ENCODE measurements at places on chromosomes 12 and 14.

DNA sequence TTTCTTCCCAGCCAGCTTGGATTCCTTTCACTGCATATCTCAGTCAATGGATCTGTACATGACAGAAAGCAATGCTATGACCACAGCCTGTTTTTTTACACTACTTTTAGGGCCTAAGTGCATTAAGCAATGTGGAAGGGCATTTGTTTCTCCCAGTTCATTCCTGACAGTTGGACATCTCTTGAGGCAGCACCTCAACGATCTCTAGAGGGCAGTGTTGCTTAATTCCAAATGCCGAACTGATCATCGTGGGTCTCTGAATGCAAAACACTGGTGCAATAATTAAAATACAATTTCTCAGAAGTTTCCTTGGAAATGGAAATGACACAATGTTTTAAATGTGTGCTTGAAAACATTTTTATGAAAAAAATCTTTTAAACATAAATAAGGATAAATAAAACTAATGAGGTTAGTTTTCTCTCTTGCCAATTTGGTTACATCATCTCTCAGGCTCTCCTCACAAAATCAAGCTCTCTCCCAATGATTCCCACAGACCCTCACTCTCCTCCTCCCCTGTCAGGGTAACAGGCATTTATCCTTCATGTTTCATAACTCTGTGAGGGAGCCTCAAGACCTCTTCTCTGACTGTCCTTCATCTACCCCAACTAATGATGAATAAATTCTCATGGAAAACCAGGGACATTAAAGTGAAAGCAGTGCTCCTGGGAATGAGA is 192.4 kb upstream of the SLC16A7 start:
- no peaks in the 10 kb centered on the region for H3K36me3 ChIP-seq
- H3K4me1 ChIP-seq, result no peaks in the 10 kb centered on the region
- H3K4me3 ChIP-seq, result no peak overlapping the region
- peak; percentile 66 for DNase-seq
- no peaks in the 10 kb centered on the region for H3K27me3 ChIP-seq

DNA sequence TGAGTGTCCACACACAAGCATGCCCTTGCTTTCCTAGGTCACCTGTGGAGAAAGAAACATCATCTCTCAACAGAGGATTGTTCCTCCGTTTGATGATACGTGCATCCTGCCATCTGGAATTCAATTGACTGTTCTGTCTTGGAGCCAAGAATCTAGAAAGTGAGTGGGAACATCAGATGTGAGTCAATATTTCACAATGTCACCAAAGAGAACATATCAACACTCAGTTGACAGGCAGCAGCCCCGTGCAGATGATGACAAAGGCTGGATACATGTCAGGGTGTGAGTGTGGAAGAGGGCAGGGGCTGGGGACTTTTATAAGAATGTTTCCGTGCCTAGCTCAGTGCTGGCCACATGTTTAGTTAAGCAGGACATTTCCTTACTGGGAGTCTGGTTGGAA is 76.1 kb downstream of the TBC1D30 start:
- H3K27me3 ChIP-seq, result peaks cover 1% of the 10 kb centered on the region
- H3K4me3 ChIP-seq, result no peak overlapping the region

DNA sequence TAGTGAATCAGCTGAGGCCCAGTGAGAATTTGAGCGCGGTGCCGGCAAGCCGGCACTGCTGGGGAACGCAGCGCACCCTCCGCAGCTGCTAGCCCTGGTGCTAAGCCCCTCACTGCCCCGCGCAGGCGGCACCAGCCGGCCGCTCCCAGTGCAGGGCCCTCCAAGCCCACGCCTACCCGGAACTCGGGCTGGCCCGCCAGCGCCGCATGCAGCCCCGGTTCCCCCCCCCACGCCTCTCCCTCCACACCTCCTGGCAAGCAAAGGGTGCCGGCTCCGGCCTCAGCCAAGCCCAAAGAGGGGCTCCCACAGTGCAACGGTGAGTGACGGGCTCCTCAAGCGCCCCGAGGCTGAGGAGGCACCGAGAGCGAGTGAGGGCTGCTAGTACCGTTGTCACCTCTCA is 54.5 kb upstream of the VASH1 start:
- no peak overlapping the region for H3K27ac ChIP-seq
- DNase-seq, result no peak
- no peak overlapping the region for H3K4me3 ChIP-seq
- no peaks in the 10 kb centered on the region for H3K4me1 ChIP-seq
- no peaks in the 10 kb centered on the region for H3K36me3 ChIP-seq

DNA sequence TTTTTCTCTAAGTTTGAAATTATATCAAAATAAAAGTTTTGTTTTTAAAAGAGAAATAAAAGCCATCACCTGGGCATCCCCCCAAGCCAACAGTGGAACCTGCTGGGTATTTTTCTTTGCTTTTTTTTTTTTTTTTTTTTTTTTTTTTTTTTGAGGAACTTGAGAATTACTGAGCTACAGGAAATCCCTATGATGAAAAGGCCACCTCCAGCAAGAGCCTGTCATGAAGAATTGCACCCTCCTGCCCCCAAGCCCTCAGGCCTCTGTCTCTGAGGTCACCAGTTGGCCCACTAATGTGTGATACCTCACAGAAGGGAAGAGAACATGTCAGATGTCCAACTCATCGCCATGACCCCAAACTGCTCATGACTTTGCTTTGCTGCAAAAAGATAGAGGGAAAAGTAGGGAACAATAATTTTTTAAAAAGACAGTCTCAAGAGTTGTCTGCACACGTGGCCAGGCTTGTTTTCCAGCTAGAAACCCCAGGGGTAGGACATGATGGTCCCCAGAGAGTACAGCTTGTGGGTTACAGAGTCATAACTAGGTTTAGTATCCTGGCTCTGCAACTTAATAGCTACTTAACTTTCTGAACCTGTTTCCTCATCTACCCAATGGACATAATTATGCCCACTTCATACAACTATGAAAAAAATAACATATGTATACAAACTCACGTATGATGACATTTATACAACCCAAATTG is 124.3 kb upstream of the EGLN3 start:
- H3K27me3 ChIP-seq, result no peaks in the 10 kb centered on the region
- H3K4me3 ChIP-seq, result no peak overlapping the region
- no peak for DNase-seq
- H3K36me3 ChIP-seq, result no peaks in the 10 kb centered on the region
- H3K27ac ChIP-seq, result no peak overlapping the region

DNA sequence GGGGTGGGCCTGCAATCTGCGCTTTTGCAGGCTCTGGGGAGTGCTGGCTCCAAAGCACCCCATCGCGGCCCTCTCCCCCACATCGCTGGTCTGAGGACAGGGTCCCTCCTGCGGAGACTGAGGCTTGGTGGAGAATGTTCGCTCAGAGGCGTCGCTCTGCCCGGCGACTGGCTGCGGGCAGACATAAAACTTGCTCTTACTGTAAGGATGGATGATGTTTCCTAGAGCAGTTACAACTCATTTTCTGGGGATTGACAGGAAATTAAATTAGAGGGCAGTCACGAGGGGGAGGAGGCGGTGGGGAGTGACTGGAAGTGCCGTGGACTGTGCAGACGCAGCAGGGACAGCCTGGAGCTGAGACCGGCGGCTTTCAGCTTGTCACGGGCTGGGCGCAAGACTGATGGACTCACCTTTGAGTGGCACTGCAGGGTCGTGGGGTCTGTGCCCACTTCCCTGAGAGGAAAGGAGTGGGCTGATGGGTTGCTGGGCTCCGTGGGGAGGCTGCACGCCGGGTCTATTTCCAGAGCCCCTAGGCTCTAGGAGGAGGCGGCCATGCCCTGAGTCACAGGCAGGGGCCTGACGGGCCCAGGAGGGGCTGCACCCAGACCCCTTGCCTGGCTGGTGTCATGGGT is 32.8 kb downstream of the NOC4L start:
- no peaks in the 10 kb centered on the region for H3K4me1 ChIP-seq
- DNase-seq, result no peak
- H3K27ac ChIP-seq, result no peak overlapping the region

DNA sequence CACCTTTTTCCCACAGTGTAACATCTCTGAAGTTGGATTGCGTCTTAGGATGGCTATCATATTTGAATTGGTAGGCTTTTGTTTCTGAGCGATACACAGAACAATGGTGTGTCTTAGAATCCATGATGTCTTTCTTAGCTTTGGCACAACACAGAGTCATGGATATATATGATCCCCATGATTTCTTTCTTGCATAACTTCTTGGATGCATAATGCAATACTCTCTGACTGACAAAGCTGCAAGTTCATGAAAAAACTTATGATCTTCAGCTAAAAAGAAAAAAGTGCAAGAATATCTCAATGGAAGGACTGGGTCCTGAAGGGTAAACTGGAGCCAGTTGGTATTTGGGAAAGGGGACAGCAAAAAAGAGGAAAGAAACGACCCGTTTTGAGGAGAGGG is 48.1 kb downstream of the VWF start:
- H3K27me3 ChIP-seq, result peaks cover 15% of the 10 kb centered on the region
- no peak overlapping the region for H3K4me3 ChIP-seq
- no peak for DNase-seq
- H3K27ac ChIP-seq, result no peak overlapping the region
- peaks cover 6% of the 10 kb centered on the region for H3K4me1 ChIP-seq

DNA sequence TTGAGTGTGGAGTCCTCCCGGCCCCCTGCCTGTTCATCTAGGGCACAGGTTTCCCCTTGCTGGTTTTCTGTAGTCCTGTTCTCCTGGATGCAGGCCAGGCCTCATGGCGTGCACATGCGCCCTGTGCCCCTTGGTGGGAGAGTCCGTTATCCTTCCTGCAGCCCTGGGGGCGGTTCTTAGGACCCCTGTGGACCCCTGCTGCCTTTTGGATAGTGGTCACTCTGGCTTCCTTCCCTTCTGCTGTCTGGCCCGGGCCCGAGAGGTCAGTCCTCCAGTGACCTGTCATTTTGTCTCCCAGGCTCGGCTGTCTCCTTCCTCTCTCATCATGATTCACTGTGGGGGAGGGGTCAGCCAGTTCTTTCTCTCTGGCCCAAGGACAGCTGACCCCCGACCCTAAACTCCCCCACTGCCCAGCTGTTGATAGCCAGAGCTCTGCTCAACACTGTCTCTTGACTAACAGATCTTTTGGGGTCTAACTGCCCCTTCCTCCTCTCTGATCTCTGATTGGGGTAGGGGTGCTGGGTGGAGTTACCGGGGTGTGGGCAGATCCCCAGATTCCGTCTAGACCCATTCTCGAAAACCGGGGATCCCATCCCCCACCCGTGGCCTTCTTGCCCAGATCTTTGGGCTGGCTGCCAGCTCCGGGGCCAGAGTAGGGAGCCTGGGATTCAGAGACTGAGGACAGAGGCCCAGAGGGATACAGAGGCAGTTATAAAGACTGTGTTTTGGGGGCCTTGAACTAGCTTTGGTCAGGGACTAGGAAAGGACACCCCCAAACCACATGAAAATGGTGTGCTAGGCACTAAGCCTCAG is 7.0 kb downstream of the CCND2 start:
- peak; percentile 66 for DNase-seq
- H3K4me1 ChIP-seq, result no peaks in the 10 kb centered on the region
- H3K4me3 ChIP-seq, result no peak overlapping the region
- no peaks in the 10 kb centered on the region for H3K27me3 ChIP-seq

- H3K4me3 ChIP-seq, result no peak overlapping the region
- no peak overlapping the region for H3K27ac ChIP-seq
- no peaks in the 10 kb centered on the region for H3K27me3 ChIP-seq
- H3K4me1 ChIP-seq, result peaks cover 39% of the 10 kb centered on the region
- no peak for DNase-seq
These were observed 77.1 kb upstream of the DICER1 start for GRCh38 chr14:95234426-95234825.

- no peaks in the 10 kb centered on the region for H3K36me3 ChIP-seq
- H3K27ac ChIP-seq, result no peak overlapping the region
- H3K27me3 ChIP-seq, result no peaks in the 10 kb centered on the region
These were observed 336.4 kb downstream of the CACNA1C start for GRCh38 chr12:2389079-2389790.

GRCh38 chr12:104956870-104957718 is 996 bp downstream of the SLC41A2 start:
- H3K27ac ChIP-seq, result peak overlapping the region; percentile 95
- H3K36me3 ChIP-seq, result no peaks in the 10 kb centered on the region
- DNase-seq, result no peak
- peaks cover 54% of the 10 kb centered on the region for H3K4me1 ChIP-seq
- peak overlapping the region; percentile 86 for H3K4me3 ChIP-seq

GRCh38 chr12:84551373-84551772 is 361.2 kb downstream of the SLC6A15 start:
- H3K27ac ChIP-seq, result no peak overlapping the region
- H3K4me3 ChIP-seq, result no peak overlapping the region
- H3K36me3 ChIP-seq, result no peaks in the 10 kb centered on the region
- H3K4me1 ChIP-seq, result no peaks in the 10 kb centered on the region
- DNase-seq, result no peak
- no peaks in the 10 kb centered on the region for H3K27me3 ChIP-seq

- no peaks in the 10 kb centered on the region for H3K36me3 ChIP-seq
- H3K4me3 ChIP-seq, result no peak overlapping the region
- DNase-seq, result no peak
- H3K27ac ChIP-seq, result no peak overlapping the region
- peaks cover 23% of the 10 kb centered on the region for H3K27me3 ChIP-seq
- no peaks in the 10 kb centered on the region for H3K4me1 ChIP-seq
These were observed 2.7 kb downstream of the CMTM5 start for GRCh38 chr14:23379366-23380196.

- no peaks in the 10 kb centered on the region for H3K27me3 ChIP-seq
- H3K4me3 ChIP-seq, result no peak overlapping the region
- no peak for DNase-seq
- H3K36me3 ChIP-seq, result peaks cover 29% of the 10 kb centered on the region
These were observed 63.9 kb downstream of the BEGAIN start for GRCh38 chr14:100523131-100523842.

DNA sequence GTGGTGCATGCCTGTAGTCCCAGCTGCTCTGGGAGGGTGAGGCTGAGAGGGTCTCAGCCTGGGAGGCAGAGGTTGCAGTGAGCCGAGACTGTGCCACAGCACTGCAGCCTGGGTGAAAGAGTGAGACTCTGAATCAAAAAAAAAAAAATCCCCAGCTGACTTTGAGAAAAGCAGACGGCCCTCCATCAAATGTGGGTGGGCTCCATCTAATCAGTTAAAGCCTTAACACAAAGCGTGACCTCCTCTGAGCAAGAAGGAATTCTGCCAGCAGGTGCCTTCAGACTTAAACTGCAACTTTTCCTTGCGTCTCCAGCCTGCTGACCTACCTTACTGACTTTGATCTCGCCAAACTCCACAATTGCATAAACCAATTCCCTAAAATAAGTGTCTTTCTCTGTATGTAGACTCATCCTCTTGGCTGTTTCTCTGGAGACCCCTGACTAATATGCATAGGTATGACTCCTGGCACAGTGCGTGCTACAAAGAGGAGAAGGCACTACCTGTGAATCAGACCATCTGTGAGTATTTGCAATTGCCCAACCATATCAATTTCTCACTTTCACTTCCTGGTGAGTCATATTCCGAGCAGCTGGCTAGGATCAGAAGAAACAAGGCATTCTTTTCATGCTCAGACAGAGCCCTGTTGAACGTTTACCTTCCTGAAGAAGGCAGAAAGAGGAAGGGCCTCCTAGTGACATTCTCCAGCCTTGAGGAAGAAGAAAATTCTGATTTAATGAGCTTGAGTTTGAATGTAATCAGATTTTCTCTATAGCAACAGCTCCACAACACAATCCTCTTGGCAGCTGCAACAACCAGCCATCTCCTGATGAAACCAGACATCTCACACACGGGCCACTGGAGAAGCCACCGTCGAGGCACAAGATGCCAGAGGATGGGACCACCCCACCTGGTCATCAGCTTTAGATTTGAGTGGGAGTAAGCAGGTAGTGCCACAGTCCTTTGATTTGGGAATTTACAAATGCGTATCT is 54.3 kb downstream of the CLMN start:
- no peaks in the 10 kb centered on the region for H3K36me3 ChIP-seq
- no peaks in the 10 kb centered on the region for H3K27me3 ChIP-seq
- no peak for DNase-seq
- no peak overlapping the region for H3K27ac ChIP-seq
- no peaks in the 10 kb centered on the region for H3K4me1 ChIP-seq

- no peak overlapping the region for H3K4me3 ChIP-seq
- no peak overlapping the region for H3K27ac ChIP-seq
These were observed 94.1 kb downstream of the PHETA1 start for GRCh38 chr12:111274777-111275176.

Measured in tibial artery (tissue), 4 donors.